Panc1 (cell line): ENCODE measurements at places on chromosomes 3 and 15. TPM values are rescaled to one million over a fixed set of nuclear protein-coding genes. Genes with fewer than 3 reads are reported as not detected.

DNA sequence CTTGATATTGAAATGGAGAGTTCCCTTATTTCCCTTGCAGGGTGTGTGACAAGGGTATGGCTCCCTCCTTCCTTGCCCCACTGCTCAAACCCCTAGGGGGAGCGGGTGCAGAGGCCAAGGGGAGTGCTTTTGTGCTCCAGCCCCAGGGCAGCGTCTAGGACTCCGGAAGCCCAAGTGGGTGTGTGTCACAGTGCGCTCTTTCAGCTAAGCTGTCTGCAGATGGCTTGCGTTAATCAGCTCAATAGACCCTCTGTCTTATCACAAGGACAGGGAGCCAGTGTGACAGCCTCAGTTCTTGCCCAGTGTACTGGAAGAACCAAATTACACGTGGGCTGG is 523.6 kb upstream of the LMCD1 start:
- H3K27me3 ChIP-seq, result no peaks in the 10 kb centered on the region
- no peak overlapping the region for H3K27ac ChIP-seq
- no peaks in the 10 kb centered on the region for H3K4me1 ChIP-seq
- H3K4me3 ChIP-seq, result no peak overlapping the region
- DNase-seq, result no peak

DNA sequence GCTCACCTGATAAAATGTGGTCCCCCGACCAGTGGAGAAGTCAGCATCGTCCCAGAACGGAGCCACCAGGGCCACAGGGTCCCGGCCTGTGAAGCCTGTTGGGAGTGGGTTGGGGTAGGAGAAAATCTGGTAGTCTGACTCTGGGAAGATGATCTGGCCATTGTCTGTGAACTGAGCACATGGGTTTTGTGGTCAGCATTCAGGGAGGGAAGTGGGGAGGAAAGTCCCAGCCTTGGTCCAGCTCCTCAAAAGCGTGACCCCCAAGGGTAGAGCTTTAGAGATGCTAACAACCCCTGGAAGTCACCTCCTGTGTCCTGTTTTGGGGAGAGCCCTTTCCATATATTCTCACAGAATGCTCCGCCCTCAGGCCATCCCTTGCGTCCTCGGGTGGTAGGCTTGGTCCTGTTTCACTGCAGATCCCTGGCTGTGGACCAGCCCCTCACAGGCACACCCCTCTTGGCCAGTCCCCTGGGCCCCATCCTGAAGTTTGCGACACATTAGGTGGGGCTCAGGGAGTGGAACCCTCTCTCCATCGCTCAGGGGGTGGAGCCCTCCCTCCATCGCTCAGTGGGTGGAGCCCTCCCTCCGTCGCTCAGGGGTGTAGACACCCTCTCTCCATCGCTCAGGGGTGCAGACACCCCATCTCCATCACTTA is 40.0 kb downstream of the MUC4 start:
- H3K27ac ChIP-seq, result no peak overlapping the region
- no peaks in the 10 kb centered on the region for H3K36me3 ChIP-seq
- no peak for DNase-seq
- H3K4me3 ChIP-seq, result no peak overlapping the region

DNA sequence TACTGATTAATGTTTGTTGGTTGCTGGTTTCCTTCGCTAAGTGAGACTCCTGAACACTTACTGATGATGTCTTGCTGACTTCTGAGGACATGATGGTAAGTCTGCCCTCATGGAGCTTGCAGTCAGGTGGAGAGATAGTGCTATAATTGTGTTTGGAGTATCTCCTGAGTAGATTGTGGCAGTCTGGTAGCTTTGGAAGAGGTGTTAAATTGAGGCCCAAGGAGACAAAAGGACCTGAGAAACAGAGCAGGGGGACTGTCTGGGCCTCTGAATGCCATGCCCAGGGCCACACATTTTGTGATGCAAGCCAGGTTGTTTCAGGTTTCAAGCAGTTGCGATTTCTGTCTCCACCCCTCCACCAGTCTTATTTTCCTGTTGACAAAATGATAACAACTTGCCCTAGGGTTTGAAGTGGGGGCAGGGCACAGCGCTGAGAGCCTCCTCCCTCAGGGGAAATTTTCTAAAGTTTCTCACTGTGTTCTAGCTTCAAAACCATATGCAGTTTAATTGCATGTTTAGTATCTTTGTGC is 16.7 kb downstream of the SMAD3 start:
- peaks cover 100% of the 10 kb centered on the region for H3K4me1 ChIP-seq
- DNase-seq, result no peak

Gene GCHFR
- 37.2 TPM for total RNA-seq

DNA sequence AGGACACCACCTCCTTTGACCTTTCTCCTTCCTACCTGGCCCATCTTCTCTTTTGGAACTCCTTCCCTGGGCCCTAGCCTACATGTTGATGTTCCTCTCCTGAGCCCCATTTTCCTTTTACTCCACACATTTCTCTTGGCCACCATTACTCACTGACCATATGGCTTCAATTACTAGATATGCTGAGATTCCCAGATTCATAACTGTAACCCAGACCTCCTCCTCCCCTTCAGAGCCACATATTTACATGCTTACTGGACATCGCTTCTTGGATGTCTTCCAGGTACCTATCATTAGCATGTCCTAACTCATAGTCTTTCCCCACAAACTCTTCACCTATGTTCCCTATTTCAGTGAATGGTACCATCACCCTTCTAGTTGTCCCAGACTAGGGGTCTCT is 24.4 kb upstream of the TRIM59 start:
- H3K4me3 ChIP-seq, result no peak overlapping the region

GRCh38 chr3:188827576-188827975 is 344.2 kb upstream of the TPRG1 start:
- DNase-seq, result no peak
- no peak overlapping the region for H3K4me3 ChIP-seq
- no peak overlapping the region for H3K27ac ChIP-seq
- H3K36me3 ChIP-seq, result no peaks in the 10 kb centered on the region

DNA sequence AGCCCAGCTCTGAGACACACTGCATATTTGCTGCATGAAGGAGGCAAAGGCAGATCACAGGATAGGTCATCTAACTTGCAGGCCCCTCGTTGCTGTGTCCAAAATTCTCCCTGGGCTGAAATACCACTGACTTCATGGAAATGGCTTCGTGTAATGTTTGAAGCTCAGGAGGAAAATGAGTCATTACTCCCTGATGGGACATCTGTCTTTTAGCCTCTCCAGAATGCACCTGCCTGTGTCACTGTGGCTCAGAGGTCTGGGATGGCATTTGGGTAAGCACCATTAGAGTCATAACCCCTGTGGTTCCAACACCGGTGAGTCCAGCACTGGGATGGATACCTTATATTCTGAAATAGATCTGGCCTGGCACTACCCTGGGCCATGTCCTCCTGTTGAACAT is 51.5 kb downstream of the IL12A start:
- no peak for DNase-seq
- H3K27ac ChIP-seq, result no peak overlapping the region
- peaks cover 24% of the 10 kb centered on the region for H3K27me3 ChIP-seq
